8988T (cell line): ENCODE measurements at places on chromosomes 3 and 15.

DNA sequence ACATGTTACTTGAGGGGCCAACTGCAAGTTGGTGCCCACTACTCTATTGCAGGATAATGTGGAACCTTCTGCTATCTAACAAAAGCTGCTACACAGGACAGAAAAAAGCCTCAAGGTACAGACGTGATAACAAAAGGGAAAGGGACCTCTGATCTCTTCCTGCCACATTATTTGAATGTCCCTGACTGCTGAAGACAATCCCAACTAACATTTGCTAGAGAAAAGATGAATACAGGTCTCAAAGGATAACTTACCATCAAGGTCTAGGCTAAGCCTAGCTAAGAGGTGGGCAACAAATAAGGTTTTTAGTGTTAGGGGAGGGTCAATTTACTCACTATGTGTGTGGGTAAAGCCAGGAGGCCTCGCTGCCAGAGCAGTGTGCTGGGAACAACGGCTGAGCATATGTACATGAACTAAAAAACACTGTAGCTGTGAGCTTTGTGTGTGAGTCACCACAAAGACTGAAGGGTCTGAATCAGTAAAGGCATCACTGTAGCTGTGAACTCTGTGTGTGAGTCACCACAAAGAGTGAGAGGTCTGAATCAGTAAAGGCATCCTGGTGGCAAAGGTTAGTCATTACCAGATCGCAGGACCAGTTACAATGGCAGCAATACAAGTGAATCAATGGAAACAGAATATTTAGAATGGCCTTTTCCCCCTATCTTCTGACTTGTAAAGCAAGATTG, 111.7 kb downstream of the LMLN start:
- DNase-seq, result no peak

DNA sequence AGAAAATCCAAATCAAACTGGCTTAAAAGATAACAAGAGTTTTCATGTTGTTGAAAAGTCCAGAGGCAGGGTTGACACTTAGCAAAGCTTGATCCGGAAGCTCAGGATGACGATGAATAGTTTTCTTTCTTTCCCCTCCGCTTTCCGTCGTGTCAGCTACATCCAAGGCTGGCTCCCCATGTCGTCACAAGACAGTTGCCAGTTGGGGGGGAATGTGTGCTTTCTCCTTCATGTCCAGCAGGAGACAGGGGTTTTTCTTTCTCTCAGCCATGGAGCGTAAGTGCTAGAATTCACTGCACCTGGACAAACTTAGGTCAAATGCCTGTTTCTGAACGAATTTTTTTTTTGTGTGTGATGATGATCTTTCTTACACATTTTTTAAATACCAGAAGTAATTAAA, 273.8 kb upstream of the RGMA start:
- DNase-seq, result no peak

DNA sequence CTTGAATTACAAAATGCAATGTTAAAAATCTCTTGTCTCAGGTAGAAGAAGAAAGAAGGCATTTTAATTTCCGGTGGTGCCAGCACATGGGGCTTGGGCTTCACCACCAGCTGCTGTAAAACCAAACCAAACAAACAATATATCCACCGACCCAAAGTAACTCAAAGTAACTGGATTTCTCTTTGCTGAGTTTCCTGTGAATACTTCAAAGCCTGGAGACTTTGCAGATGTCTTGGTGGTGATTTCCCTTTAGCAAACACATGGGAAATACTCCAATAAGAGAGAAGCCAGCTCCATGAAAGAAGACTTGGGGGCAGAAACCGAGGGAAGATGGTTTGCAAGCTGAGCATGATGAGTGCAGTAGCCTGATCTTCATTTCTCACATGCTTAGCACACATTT, 62.6 kb downstream of the EIF4E3 start:
- no peak for DNase-seq

DNA sequence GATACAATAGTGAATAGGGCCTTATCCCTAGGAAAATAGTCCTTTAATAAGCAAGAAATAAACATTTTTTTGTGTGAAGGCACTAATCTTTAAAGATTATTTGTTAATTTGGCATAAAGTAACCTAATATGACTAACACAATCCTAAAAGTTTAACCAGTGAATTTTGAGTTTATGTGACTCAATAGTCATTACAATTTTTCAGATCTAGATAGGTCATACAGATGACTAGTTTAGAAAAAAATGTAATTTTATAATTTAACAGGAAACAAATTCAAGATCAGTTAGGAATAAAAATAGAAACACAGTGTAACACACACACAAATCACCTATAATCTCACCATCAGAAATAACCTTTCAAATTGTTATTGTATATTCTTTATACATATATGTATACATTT, 620.7 kb upstream of the ALCAM start:
- no peak for DNase-seq

GRCh38 chr3:29249829-29250345, 31.0 kb upstream of the RBMS3 start:
- DNase-seq, result no peak
